ENCODE measurements at places on chromosomes 5 and 9.

DNA sequence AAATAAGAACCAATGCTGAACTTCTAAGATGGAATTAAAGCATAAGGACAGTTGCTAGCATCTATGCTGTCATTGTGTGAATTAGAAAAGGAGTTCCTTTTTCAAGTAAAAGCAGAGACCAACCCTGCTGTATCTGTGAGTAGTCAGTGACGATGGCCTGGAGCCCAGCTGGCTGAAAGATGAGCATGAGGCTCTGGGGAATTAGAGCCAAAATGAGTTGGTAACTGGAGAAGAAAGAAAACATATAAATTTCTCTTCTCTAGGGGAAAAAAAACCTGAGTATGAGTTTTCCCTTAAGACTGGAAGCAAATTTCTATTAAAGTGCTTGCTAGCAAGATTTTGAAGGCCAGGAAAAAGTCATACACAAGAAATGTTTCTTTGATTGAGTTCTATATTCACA lies 1.6 kb upstream of the SPZ1 start:
- peak; percentile 11 for DNase-seq

- DNase-seq, result no peak
These were observed 668.7 kb downstream of the CDH18 start for GRCh38 chr5:19319252-19319651.

DNA sequence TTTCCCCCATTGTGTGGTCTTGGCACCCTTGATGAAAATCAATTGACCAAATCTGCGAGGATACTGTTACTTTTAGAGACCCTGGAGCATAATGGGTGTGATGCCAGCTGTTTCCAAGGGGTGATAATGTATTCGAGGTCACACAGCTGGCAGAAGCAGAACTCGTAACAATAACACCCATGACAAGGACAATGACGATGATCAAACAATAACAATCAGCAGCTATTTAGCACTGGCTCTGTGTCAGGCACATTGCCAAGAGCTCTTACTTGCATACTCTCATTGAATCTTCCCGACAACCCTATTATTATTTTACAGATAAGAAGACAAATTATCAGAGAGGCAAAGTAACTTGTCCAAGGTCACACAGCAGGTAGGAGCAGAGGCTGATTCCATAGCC lies 223.7 kb upstream of the MSX2 start:
- DNase-seq, result no peak

- no peak for DNase-seq
These were observed 3.6 kb upstream of the CCNJL start for GRCh38 chr5:160315968-160316367.

DNA sequence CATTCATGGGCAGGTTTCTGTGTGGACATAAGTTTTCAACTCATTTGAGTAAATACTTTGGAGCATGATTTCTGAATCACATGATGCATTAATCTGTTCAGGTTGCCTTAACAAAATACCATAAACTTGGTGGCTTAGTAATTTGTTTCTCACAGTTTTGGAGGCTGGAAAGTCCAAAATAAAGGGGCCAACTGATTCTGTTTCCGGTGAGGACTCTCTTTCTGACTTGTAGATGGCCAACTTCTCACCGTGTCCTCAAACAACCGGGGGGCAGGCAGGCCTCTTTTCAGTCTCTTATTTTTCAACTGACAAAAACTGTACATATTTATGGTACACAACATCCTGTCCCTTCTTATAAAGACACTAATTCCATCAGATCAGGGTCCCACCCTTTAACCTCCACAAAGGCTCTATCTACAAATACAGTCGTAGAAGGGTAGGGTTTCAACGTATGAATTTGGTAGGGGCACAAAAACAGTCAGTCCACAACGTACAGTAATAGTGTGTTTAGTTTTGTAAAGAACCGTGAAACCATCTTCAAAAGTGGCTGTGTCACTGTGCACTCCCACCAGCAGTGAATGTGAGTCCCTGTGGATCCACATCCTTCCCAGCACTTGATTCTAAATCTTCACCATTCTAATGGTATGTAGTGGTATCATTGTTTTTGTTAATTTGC lies 37.2 kb downstream of the MLLT3 start:
- DNase-seq, result no peak

DNA sequence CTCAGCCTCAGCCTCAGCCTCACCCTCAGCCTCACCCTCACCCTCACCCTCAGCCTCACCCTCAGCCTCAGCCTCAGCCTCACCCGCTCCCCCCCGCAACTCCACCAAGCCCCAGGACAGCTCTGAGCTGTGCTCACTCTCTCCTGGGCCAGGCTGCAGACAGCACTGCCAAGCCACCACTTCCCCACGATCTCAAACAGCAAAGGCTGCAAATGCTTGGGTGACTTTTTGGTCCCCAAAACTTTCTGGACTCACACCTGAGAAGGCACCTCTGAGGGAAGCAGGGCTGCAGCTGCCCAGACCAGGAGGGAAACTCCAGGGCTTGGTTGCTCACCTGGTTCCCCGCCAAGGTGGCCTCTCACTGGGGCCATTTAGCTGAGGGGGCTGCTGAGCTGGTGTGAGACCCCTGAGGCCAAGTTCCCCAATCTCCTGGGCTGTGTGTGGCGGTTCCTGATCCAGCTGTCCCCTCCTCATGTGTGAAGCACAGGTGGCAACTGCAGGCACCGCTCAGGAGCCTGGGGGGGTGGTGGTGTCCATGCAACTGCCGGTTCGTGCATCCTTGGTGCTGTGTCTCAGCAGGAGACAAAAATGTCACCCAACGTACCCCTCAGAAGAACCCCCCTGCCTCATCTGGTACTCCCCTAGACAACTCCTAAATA lies 17.8 kb downstream of the MRPL36 start:
- DNase-seq, result no peak

GRCh38 chr9:96163161-96163560 lies 138.8 kb downstream of the HSD17B3 start:
- DNase-seq, result no peak

DNA sequence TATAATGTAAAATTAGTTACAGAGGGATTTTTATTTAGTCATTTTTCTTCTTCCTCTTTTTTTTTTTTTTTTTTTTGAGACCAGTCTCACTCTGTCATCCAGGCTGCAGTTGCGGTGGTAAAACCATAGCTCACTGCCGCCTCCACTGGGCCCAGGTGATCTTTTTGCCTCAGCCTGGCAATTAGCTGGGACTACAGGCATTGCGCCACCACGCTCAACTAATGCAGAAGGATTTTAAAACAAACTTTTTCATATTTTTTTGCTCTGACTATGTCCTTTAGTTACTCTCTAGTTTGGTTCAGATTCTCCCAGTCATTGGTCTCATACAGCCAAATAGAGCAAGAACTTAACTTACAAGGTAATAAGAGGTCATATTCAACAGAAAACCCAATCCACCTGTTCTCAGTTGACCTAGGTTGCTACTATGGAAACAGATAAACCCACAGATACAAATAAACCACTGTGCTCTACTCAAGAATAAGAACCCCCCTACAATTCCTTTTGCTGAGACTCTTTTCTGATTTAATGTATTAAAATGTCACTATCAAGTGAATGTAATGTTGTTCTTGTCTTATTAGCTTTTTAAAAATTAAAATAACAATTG lies 50.1 kb upstream of the TTC39B start:
- DNase-seq, result no peak

GRCh38 chr9:127792417-127793031 lies 6.7 kb downstream of the CDK9 start:
- DNase-seq, result no peak

GRCh38 chr5:106481374-106481773 lies 1189.4 kb downstream of the EFNA5 start:
- DNase-seq, result no peak

- DNase-seq, result peak; percentile 74
These were observed at the start of gene SQSTM1 for GRCh38 chr5:179820483-179821297. SQSTM1 (plus strand) TSS chr5:179820905; CDS start chr5:179820937, 32 bp downstream.

- no peak for DNase-seq
These were observed 234.2 kb upstream of the MEF2C start for GRCh38 chr5:89117124-89117644.

DNA sequence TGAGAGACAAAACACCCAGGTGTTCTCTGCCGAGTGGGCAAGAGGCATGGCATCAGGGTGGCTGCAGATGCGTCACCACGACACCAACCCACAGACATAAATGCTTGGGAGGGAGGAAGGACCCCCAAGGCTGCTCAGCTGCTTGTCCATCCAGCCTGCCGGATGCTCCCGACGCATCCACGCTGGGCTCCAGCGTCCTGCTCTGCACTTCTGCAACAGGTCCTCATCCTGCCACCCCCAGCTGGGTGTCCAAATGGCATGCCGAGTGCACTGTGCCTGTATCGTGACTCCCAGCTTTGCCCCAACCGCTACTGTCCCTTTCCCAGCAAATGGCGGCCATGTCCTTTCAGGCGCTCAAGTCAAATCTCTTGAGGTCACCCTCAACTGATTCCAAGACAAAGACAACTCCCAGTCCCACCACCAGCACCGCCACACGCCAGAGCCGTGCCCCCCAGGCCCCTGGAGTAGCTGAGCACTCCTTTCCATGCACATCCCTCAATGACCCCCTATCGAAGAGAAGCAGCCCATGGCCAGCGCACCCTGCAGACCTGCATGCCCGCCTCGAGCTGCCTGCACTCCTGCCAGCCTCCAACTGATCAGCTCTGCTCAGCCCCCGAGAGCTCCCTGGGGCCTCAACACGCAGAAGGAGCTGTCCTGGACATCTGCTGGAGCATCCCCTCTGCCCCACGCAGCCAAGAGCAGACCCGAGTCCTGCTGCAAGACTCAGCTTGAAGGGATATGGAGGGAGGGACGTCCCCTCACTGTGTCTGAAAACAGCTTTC lies 116.7 kb downstream of the ROR2 start:
- no peak for DNase-seq

DNA sequence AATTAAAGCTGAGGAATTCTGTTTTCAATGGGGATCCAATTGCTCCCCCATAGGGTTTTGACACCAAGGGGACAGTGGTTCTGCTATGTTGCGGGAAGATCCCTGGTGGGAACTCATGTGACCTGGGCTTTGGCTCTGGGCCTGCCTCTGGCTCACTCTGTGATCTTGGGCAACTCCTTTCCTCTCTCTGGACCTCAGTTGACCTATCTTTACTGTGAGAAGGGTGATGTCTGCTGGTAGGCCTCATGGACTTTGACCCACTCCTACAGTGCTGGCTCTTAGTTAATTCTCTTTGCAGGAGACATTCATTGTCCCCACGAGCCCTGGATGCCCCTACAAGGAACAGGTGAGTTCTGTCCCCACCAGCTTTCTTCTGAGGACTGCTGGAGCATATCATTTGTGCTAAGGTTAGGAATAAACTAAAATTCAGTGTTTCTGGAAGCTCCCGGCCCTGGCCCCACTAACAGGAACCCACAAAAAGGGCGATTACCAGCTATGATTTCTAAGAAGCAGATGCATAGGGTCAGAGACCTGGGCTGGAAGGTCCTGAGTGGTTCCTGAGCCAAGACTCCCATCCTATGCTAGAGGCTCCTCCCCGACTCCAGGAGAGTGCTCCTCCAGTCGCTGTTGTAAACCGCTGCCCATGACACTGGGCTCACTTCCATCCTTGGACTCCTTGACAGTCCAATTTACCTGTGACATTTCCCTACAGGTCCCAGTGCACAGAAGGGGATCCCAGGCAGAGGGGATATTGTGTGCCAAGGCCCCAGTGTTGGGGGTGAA lies 218.3 kb downstream of the PAX5 start:
- DNase-seq, result no peak

DNA sequence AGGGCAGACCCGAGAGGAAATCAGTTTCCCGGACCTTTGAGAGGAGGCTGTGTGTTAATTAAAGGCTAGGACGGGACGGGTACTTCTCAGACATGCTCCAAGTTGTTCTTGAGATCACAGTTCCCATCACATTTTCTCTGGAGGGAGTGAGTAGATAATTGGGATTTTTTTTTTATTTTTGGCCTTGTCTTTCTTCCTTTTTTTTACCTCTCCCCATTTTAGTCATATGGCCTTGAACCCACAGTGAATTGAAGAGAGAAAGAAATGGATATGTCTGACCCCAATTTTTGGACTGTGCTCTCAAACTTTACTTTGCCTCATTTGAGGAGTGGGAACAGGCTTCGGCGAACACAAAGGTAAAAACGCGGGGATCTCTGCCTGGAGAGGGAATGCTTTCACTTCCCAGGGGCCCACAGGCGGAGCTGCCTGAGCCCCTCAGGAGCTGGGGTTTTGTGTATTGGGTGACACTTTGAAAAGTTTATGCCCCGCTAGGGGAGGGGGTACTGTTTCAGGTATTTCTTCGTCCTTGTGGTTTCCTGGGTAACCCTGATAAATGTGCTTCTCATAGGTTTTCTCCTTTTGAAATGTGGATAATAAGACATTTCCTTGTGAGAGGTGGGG lies 191.8 kb downstream of the CD180 start:
- DNase-seq, result no peak

GRCh38 chr5:10573487-10574145 lies 9.7 kb downstream of the ANKRD33B start:
- no peak for DNase-seq

GRCh38 chr9:110918316-110919049 lies 119.8 kb downstream of the LPAR1 start:
- DNase-seq, result no peak

DNA sequence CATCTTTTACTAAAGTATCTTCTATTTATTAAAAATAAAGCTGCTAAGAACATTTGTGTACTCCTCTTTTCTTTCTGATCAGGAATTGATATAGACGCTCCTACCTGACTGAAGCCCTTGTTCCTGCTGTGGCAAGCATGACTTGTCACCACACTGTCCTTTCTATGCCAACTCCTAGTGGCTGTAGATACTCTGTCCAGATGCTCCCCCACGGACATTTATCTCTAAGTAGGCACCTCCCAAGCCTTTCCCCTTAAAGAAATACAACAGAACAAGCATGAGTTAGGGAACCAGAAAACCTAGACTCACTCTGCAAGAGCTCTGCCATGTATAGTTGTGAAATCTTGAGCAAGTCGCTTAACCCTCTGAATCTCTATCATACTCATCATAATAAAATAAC lies 53.2 kb downstream of the FAM114A2 start:
- DNase-seq, result no peak

GRCh38 chr5:160233215-160233614 lies 3.9 kb downstream of the FABP6 start:
- DNase-seq, result no peak

- no peak for DNase-seq
These were observed 6.2 kb downstream of the UGT3A2 start for GRCh38 chr5:36060420-36060887.

GRCh38 chr9:113219969-113220368 lies 1.1 kb downstream of the FKBP15 start:
- no peak for DNase-seq

DNA sequence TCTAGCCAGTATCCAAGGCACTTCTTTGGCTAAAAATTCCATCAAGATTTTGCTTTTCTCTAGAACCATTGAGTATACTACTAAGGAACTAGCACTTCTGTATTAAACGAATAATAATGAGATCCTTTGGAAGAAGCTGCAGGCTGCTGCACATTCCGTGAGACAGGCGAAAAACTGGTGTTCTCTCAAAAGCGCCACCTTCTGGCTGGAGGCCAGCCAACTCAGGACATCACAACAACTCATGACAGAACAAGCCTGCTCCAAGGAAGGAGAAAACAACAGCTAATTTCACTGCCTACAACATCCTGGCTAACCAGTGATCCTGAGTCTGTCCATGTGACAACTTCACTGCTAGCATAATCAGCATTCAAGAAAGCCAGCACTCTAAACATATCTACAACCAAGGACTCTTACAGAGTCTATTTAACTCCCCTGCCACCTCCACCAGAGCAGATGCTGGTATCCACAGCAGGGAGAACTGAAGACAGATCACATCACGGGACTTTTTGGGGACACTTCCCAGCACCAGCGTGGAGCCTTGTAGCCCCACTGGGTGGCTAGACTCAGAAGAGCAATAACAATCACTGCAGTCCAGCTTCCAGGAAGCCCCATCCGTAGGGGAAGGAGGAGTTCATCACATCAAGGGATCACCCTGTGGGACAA lies 150.5 kb downstream of the YTHDC2 start:
- no peak for DNase-seq
